ENCODE measurements at places on chromosomes 3 and 15.

- DNase-seq, result no peak
Measured at GRCh38 chr3:148748283-148748682, 50.6 kb downstream of the AGTR1 start.

DNA sequence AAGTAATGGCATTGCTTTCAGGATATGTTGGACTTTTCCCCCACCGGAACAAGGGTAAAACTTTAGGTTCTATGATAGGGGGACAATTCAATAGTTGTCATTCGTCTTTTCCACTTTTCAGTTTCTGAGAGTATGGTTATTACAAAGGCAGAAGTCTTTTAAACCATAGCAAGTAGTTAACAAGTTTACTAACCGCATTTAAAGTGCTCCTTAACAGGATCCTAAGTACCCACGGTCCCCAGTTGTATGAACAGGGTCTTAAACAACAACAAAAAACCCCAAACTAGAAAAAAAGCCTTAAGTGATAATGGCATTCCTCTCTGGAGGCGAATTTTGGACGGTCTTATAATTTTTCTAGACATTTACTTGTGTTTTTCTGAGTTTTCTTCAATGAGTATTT, 831 bp downstream of the IFT57 start:
- DNase-seq, result no peak

GRCh38 chr3:62145086-62145757, 228.1 kb downstream of the FEZF2 start:
- no peak for DNase-seq

DNA sequence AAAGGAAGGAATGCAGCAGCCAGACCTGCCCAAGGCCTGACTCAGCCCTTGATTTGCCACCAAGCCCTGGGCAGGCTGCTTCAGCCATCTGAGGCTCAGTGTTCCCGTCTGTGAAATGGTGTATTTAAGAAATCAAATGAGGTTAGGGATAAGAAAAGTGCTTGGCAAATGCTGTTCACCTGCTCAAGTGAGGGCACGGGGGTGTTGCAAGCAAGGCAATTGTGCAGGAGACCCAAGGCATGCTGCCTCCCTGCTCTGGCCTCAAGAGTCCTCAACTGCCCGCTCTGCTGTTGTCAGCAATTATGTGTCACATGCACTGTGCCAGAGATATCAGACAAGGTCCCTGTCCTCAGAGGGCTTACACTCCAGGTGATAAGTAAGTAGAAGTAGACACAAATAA, 101.8 kb downstream of the TPRA1 start:
- DNase-seq, result no peak

GRCh38 chr3:11625376-11626083, 18.2 kb downstream of the VGLL4 start:
- DNase-seq, result no peak

- no peak for DNase-seq
Measured at GRCh38 chr15:65944404-65944803, 75.1 kb downstream of the RAB11A start.

DNA sequence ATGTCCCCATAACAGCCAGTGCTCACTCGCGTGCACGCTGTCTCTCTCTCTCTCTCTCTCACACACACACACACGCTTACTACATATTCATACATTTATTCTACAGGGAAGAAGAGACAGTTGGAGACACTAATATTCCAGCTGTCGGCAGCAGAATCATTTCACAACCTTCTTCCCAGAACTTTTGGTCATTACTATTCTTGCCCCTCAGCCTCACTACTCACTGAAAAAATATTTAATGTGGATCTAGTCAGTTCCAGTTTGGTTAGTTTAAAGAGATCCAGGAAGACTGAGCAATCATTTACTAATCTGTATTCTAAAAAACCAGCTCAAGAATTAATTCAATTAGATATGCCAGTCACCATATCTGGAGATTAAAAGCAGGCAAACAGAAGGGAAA, 394.9 kb downstream of the PTPRG start:
- DNase-seq, result no peak

- no peak for DNase-seq
Measured at GRCh38 chr3:117728226-117728625, 1018.6 kb downstream of the TUSC7 start.

DNA sequence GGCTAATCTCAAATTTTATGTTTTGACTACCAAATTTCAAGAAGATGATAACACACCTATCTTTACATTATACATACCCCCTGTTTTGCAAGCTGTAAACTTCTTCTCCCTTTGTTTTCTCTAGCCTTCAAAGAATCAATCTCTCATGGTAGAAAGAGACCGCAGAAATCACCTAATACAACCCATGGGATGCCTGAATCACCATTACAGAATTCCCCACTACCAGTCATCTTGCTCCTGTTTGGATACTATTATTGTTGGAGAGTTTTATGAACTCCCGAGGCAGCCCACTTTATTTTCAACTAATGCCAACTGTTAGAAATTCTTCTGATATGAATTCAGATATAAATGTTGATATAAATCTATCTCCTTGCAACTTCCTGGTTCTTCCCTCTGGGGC, 110.9 kb downstream of the FRMD5 start:
- DNase-seq, result peak; percentile 38

DNA sequence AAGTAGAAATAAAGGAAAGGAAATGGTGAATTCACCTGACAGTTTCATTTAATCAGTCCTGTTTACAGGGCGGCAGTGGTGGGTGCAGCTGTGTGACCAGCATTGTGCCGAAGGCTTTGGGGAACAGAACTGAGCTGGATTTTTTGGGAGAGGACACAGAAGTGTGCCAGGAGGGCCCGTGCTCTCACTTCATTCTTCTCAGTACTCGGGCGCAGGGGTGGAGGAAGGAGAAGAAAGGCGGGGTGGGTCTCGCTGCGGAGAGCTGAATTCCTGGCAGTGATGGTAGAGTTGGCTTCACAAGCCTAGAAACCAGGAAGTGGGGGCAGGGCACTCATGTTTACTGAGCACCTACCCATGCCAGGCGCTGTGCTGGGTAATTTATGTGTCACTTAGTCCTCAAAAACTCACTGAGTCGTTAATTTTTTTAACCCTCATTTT, 64.6 kb downstream of the CRTC3 start:
- DNase-seq, result no peak

- DNase-seq, result no peak
Measured at GRCh38 chr3:195788711-195789581, 22.8 kb downstream of the MUC4 start.

DNA sequence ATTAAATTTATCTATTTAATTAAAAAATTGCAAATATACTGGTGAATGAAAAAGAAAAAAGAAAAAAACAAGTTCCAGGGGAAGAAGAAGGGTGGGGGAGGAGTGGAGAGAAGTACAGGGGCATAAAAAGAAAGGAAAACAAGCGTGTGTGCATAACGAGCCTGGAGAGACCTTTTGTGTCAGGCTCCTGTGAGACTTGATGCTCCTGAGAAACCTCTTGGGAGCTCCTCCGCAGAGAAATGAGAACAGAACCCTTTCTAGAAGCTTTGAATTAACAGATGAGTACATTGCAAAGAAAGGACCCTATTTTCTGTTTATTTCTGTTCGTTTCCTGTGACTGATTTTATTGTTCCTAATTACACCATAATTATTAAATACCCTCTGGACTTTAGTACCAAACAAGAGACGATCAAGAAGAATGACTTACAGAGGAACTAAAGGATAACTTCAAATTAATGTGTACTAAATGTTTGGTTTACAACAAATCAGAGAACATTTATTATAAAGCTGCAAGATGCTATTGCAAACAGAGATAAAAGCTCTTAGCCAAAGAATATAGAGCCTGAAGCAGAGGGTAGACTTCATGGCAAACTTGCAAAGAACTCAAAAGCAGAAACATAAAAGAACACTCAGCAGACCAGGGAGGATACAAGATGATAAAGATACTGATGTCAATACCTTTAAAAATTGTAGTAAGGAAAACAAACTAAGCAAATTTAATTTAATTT, 74.7 kb downstream of the DPPA2 start:
- DNase-seq, result no peak

Measured in NCI-H526 (cell line).